CD4-positive, alpha-beta T cell treated with Interleukin-1 beta for 1 hour (primary cell): ENCODE measurements at places on chromosomes 3 and 15.

- DNase-seq = no peak
Observed at GRCh38 chr3:26105261-26105660, 315.4 kb downstream of the OXSM start.

DNA sequence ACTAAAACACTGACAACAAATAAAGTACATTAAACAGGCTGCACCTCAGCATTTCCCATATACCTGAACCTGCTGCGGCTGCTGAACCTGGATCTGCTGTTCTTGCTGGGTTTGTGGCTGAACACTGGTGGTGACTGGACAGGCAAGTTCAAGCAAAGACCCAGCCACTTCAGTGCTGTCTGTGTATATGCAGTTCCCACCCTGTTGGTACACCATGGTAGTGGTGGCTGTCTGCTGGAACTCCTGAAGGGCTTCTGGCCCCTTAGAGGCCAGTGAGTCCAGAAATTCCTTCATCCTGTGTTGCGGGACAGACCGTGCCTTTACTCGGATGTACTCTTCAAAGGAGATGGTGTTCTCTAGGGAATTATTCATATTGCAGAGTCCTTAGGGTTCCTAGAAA, 17.2 kb downstream of the QRICH1 start:
- no peak for DNase-seq

- no peak for DNase-seq
Observed at GRCh38 chr3:32392536-32393302, 1.1 kb downstream of the CMTM7 start.

DNA sequence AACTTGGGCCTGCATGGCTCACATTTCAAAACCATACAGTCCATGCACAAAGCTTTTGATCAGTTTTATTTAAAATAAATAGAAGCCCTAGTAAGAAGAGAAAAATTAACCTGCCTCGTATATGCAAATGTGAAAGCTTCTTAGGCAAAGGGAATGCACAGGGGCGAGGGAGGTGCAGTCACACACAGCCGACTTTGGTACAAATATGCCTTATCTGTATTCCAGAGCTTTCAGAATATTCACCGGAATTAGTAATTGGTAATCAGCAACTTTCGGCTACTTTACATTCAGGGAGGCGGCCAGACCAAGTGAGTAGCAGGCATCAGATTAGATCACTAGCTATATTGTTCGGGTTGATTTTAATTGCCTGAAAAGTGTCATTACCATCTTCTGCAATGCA, 7.5 kb downstream of the CNTN3 start:
- DNase-seq = no peak

DNA sequence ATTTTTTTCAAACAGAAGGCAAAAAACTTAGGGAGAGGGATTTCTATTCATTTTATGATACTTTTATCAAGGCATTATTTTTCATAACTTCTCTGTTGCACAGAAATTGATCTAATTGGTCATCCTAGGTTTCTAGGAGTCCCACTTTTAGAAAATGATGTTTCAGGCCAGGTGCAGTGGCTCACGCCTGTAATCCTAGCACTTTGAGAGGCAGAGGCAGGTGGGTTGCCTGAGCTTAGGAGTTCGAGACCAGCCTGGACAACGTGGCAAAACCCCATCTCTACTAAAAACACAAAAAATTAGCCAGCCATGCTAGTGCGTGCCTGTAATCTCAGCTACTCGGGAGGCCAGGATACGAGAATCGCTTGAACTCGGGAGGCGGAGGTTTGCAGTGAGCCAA, 2.8 kb downstream of the LACTB start:
- DNase-seq = no peak

DNA sequence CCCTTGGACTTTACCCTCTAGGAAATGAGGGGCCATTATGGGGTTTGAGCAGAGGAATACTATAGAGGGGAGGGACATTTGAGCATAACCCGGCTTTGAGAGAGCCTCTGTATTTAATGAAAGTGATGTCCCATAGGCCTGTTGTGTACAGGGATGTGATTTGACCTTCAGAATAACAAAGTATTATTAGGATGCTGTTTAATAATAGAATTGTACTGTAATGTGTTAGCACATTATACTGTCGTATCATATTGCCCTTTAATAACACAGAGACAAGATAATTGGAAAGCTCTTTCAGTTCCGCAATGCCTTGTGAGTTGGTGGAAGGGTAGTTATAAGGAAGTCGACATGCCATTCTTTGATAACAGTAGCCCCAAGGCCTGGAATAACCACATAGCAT, 328.3 kb downstream of the RYR3 start:
- no peak for DNase-seq

GRCh38 chr3:141110322-141110721, 59.2 kb downstream of the SPSB4 start:
- DNase-seq = no peak

DNA sequence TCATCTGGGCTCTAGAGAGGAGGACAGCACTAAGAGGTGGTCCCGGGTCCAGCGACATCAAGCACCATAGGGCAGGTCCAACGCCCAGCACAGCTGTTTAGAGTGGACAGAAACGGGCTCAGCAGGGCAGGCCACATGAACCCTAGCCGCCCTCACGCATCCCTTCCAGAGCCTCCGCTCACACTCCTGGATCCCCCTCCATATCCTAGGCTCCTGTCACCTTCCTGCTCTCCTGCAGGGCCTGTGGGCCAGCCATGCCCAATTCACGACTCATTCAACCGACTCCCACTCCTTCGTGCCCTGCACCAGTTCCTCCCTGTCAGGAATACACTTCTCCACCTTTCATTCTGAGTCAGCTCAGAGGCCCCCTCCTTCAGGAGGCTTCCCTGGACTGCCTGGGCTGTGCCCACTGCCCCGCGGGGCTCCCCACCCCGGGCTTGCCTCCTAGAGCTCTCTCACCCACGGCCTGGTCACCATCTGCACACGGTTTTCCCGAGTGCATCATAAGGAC, 90.2 kb downstream of the LINGO1 start:
- DNase-seq = no peak

- DNase-seq = no peak
Observed at GRCh38 chr3:139388821-139389551, 461 bp downstream of the COPB2 start.

- DNase-seq = no peak
Observed at GRCh38 chr3:68631850-68632545, 300.3 kb downstream of the TAFA4 start.

- no peak for DNase-seq
Observed at GRCh38 chr3:134611516-134611915, 39.3 kb downstream of the KY start.

GRCh38 chr3:123291404-123291803, 89.7 kb downstream of the SEC22A start:
- no peak for DNase-seq

GRCh38 chr3:117217355-117217754, 507.8 kb downstream of the TUSC7 start:
- DNase-seq = no peak

GRCh38 chr3:182710557-182711157, 82.6 kb upstream of the ATP11B start:
- DNase-seq = peak; percentile 41

GRCh38 chr3:151816091-151816604, 2.2 kb downstream of the AADAC start:
- DNase-seq = no peak

DNA sequence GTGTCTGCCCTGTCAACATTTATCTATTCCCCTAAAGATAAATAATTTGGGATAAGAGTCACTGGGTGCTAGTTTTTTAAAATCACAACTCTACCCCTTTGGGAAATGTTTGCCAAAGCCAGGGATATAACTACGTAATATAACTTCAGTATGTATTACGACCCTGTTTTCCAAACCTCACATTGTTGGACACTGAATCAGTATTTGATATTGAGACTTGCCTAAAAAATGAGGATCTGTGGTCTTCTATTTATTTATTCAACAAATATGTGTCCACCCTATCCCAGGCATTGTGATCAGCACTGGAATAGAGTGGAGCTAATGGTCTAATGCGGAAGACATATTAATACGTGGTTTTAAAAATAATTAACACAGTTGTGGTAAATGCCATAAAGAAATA, 4.5 kb upstream of the MGA start:
- DNase-seq = no peak

DNA sequence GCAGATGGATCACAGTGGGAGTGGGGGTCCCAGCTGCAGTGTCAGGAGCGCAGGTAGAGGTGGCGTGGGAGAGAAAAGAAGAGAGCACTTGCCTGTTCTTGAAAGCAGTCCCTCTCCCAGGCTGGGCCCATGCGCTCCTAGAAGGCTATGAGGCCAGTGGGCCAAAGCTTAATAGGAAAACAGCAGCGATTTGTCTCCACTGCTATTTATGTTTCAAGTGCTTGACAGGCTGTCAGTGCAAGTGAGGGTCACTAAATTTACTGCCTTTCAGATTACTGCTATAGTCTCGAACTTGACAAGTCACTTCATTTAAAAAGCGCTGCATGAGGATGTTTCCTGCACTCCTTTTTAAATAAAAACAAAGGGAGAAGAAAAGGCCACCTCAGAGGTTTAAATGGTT, 239.5 kb downstream of the GAP43 start:
- DNase-seq = no peak

DNA sequence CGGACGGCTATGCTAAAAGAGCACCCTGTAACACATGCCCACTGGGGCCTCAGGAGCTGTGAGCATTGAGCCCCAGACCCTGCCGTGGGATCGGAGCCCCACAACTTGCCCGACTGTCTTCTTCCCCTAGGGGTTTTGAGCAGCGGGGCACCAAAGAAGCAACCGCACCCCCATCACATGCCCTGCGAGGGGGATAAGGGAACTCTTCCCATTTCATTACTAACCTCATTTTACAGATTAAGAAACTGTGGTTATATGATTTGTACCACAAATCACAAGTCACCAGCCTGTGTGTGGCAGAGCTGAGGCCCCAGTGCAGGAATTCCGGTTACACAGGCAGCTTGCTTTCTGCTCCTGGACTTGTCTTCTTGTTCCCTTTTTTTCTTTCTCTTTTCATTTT, 86.2 kb downstream of the CD47 start:
- DNase-seq = no peak

GRCh38 chr3:41026394-41027177, 172.7 kb upstream of the CTNNB1 start:
- no peak for DNase-seq

GRCh38 chr15:82803793-82804574, 1.9 kb downstream of the FSD2 start:
- DNase-seq = no peak

DNA sequence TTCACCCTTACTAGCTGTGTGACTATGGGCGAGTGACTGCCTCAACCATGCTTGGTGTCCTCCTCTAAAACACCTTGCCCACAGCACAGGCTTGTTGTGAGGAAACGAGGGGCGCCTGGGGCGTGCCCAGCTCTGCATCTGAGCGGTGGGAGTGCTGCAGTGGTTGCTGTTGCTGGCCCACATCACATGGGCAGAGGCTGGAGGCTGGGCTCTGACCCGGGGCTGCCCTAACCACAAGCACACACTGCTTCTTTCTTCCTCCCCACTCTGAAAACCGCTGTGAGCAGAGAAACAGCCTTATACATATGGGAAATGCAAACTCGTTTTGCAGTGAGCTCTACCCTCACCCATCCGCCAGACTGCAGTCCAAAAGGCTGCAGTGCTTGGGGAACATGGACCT, 74.8 kb upstream of the RPL32 start:
- DNase-seq = peak; percentile 51

- no peak for DNase-seq
Observed at GRCh38 chr3:132486099-132486498, 68.8 kb downstream of the DNAJC13 start.

- no peak for DNase-seq
Observed at GRCh38 chr3:20836801-20837200, 650.8 kb upstream of the SGO1 start.

DNA sequence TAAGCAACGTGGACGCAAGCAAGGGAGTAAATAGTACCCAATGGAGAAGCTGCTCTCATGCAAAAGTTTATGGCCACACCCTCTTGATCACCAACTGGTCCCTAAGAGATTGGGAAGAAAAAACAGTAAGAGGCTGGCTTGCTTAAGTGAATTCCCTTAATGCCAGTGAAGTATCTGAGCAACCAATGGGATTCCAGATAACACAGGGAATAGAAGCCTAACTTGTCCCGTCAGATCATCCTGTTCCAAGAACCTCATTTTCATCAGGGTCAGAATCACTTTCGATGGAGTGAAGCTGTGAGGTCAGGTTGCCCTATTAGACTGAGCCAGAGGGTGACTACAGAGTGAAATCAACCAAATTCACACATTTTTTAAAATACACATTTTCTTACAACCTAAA, 104.3 kb downstream of the CD47 start:
- DNase-seq = no peak

- DNase-seq = no peak
Observed at GRCh38 chr15:92050220-92050898, 196.9 kb downstream of the SLCO3A1 start.

DNA sequence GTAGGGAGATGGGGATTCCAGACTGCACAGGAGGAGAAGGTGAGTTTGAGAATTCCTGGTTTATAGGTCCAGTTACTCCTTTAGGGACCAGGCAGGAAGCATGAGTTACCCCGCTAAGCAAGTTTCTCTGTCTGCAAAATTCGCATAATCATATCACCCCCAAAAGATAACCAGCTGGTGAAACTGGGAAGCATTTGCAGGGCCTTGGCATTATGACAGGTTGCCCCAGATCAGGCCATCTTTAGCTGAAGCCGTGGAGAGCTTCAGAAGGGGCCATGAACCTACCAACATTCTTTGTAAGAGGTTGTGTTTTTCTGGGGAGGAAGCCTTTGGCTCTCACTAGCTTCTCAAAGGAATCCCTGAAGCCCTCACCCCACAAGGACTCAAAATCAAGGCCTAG, 29.4 kb downstream of the ATP2B2 start:
- no peak for DNase-seq

DNA sequence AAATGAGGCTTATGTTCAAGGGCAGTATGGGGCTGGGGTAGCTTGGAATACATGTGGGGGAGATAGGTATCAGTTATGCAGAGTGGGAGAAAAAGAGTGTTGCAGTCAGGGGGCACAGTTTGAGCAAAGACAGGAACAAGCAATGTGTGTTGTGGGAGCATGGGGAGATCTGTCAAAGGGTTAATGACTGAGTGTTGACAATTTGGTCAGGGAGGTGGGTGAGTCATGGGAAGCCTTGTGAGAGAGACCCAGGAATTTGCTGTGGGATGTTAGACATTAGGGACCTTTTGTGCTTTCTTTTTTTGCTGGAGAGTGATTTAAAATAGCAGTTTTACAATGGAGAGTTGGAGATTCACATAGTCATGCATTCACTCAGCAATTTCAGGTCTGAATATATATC, 221.6 kb upstream of the NR2E3 start:
- DNase-seq = no peak

- no peak for DNase-seq
Observed at GRCh38 chr3:47404955-47405790, 24.4 kb downstream of the PTPN23 start.

- peak; percentile 44 for DNase-seq
Observed at GRCh38 chr15:52551762-52552161, 17.1 kb downstream of the ARPP19 start.

DNA sequence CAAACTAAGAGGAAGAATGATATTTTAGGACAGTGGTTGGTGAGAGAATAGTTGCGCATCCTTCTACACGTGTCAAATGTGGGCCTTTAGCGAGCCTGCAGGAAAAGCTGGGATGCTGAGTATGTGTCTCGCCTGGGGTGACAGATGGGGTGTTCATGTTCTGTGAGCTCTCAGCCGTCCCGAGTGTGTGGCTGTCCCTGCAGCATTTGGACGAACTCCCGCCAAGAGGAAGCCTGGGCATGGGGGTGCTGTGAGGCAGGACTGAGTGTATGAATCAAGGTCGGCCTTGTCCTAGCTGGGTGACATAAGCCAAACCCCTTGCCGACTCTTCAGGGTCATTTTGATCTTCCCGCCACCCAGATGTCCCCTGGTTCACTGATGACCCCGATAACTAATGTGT, 94.8 kb downstream of the CACNA1D start:
- DNase-seq = no peak

- no peak for DNase-seq
Observed at GRCh38 chr15:98017150-98017964, 56.9 kb downstream of the ARRDC4 start.
